Lung (tissue), 17 donors: ENCODE measurements at places on chromosomes 7 and 10.

DNA sequence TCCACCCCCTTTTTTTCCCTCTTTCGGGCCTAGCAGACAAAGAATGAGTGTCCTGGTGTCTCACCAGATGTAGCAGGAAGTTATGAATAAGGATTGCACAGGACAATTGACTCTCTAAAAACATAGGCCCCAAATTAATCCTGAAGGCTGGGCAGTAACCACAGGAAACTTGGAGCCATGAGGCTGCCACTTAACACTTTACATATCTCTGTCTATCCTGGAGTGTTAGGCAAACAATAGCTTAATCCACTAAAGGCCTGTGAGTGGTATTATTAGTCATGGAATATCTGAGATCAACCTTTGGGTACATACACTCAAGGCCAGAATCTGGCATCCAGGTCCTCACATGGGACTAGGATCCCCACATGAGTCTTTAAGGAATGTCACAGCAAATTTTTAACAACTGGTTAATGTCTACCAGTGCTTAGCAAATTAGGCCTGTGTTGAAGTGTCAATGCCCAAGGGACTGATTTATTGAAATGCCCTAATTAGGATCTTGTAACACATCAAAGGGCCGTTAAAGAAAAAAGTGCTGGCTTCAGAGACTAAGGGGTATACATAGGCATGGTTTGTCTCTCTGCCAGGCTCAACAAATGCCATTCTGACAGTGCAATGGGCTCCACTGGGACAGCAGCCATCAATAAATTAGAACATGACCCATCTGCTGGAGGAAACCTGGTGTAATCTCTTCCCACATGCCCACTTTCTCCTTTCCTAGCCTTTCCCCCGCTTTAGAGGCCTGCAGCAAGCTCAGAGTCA lies 196.7 kb upstream of the TBX20 start:
- no peak for DNase-seq

DNA sequence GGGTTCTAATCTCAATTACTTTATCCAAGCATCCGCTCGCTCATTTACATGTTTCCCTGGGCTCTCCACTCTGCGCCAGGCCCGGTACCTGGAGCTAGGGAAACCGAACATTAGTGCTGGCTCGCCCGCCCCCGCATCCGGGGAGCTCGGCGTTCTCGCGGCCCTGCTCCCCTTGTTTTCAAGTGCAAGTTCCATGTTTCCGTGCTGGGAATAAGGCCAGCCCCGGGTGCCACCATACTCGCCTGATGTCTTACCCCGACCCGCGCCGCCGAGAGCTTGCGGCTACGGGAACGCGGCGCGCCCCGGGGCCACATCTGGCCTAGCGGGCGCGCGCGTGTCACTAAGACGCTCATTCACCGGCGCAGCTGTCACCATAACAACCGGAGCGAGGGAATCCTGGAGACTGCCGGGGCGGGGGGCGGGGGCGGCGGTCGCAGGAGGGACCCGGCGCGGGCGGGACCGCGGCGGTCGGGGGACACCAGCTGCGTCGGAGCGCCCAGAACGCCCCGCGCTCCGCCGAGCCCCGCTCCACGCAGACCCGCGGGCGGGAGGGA lies at the start of gene NEURL1:
Gene NEURL1 (plus strand): TSS at position 344 of the 554 bp plus-strand sequence. CDS start 683 bp downstream, outside the sequence.
- peak; percentile 58 for DNase-seq

DNA sequence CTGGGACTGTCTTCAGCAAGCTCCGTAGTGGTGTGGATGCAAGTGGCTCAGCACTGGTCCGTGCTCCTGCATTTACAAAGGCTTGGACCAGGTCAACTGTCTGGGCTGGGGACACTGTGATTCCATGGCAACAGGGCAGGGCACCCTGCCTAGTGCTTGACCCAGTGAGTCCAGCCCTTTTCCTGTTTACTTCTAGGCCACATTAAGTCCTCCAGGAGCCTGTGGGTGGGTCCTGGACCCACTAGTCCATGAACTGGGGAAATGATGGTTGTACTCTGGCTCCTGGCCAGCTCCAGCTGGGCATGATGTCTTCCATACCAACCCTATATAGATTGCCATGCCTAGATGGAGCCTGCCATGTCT lies 152.0 kb downstream of the RPS24 start:
- no peak for DNase-seq

DNA sequence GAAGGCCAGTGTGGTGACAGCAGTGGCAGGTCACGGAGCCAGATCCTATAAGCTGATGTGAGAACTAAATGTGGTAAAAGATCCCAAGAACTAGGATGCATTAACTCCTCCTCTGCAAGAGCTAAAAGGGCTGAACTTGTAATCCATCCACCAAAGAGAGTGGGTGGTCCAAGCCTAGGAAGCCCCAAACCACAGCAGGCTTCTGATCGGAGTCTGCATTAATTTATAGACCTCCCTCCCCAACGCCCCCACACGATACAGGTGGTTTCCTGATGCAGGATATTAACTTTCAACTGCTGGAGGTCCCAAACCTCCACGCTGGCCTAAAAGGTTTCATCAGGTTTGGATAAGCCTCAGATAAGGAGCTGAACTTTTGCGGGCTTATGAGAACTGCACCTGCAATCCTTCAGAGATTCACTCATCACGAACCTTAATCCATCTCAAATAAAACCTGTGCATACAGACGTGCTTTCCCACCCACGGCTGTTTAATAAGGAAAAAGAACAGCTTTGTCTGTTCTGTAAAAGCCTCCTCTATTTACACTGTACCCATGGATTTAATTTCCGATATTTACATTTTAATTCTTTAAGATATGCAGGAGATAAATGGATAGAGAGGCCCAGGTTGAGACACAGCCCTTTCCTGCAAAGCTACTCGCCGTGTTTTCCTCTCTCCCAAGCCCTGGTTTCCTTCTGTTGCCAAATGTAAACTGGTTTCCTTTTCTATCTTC lies 74.9 kb downstream of the GFRA1 start:
- no peak for DNase-seq

GRCh38 chr7:114302858-114303257 lies 111.8 kb upstream of the FOXP2 start:
- DNase-seq, result no peak

DNA sequence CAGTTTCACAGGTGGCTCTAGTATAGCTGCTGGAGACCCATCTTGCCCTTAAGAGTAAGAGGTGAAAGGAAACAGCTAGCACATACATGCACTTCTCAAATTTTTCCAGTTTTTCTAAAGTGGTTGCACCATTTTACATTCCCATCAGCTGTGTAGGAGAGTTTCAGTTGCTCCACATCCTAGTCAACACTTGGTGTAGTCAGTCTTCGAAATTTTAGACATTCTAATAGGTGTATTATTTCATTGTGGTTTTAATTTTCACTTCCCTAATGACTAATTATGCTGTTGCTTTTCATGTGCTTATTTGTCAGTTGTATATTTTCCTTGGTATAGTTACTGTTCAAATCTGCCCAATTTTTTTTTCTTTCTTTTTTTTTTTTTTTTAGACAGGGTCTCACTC lies 9.5 kb upstream of the HACD1 start:
- no peak for DNase-seq

DNA sequence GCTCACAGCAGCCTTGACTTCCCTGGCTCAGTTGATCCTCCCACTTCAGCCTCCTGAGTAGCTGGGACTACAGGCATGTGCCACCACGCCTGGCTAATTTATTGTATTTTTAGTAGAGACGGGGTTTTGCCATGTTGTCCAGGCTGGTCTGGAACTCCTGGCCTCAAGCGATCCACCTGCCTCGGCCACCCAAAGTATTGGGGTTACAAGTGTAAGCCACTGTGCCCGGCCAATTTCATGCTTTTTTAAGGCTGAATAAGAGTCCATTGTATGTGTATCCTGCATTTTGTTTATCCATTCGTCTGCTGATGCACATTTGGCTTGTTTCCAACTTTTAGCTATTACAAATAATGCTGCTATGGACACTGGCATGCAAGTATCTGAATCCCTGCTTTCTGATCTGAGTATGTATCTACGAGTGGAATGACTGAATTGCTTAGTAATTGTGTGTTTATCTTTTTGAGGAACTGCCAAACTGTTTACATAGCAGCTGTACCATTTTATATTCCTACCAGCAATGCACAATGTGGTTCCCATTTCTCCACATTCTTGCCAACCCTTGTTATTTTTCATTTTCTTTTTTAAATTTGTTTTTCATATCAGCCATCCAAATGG lies 37.3 kb upstream of the TPST1 start:
- peak; percentile 95 for DNase-seq

GRCh38 chr7:139044813-139045794 lies 9.3 kb upstream of the ZC3HAV1L start:
- DNase-seq, result no peak

- no peak for DNase-seq
Measured at GRCh38 chr10:14077430-14077829, 253.3 kb downstream of the FRMD4A start.

- DNase-seq, result no peak
Measured at GRCh38 chr7:29478226-29478625, 85.4 kb upstream of the PRR15 start.

DNA sequence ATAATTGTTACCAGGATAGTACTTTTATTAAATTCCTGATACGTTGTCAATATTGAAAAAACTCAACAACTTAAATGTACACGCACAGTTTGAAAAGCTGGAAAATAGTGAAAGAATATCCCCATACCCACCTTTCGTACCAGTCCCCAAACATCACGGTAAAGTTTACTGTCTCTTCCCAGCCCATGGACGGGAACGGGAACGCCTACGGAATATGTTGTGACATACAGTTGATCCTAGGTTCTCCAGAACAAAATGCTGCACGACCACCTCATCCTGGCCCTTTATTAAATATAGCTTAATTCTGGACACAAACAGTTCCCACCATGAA lies 527 bp upstream of the BCAP29 start:
- DNase-seq, result peak; percentile 48

GRCh38 chr7:98024075-98024474 lies 34.1 kb upstream of the OCM2 start:
- DNase-seq, result no peak

GRCh38 chr7:32117837-32118236 lies 47.6 kb upstream of the PDE1C start:
- DNase-seq, result no peak

DNA sequence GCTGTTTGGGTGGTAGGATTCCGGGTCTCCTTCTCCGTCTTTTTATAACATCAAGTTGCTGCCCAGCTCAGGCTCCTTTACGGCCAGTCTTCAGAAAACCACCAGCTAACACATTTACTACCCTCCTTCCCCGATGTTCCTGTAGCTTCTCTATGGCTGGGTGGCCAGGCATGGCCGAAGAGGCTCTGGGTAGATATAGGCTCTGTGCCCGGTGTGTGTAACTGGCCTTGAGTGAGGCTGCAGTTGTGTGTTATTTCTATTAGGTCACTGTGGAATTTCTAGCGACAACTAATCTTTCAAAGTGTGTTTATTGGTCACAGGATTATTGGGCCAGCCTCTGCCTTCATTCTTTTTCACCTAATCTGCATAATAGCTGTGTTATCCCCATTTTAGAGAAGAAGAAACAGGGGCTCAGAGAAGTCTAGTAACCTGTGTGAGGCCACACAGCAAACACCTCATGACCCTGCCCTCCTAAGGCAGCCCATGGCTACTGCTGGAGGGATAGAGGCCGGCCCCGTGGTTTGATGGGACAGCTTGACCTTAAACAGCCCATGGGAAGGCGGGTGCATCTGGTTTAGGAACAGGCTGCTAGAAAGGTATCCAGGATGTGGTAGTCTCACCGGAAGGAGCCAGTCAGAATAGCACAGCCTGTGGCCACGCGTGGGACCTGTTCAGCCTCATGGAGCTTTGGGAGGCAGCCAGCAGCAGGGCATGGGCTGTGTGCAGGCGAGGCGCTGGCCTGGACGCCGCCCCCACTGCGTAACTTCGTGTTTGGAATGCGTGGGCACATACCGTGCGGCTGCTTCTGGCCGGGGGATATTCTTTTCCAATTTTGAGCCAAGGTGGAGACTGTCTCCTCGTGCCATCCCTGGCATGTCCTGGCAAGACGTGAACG lies 29.7 kb downstream of the HTRA1 start:
- no peak for DNase-seq

- DNase-seq, result no peak
Measured at GRCh38 chr7:41881331-41882130, 178.6 kb upstream of the INHBA start.

- no peak for DNase-seq
Measured at GRCh38 chr7:124155432-124156022, 122.7 kb upstream of the TMEM229A start.

DNA sequence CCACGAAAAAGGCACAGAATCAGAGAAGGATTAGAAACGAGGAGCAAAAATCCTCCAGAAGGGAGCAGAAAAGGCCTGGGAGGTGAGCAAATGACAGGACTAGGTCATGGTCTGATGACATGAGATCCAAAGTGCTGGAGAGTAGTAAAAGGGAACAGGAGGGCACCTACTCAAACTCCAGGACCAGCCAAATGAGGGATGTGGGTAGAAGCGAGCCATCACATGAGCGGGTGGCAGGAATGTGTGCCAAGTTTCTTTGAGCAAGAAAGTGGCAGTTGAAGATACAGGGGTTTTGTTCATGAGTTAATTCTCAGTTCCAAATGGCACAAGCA lies 112.6 kb downstream of the RNF32 start:
- DNase-seq, result no peak

DNA sequence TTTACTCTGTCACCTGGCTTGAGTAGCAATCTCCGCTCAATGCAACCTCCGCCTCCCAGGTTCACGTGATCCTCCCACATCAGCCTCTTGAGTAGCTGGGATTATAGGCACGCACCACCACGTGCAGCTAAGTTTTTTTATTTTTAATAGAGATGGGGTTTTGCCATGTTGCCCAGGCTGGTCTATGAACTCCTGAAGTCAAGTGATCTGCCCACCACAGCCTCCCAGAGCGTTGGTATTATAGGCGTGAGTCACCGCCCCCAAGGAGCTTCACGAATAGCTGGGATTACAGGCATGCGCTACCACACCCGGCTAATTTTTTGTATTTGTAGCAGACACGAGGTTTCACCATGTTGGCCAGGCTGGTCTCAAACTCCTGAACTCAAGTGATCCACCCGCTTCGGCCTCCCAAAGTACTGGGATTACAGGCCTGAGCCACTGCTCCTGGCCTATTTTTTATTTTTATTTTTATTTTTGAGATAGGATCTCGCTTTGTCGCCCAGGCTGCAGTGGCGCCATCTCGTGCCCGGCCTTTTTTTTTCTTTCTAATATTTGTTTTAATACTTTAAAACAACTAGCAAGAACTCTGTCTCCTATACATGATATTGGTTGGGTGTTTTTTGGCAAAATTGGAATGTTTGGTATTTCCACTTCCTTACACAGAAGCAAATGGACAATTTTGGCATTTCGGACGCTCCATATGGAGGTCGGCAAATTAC lies 1.1 kb downstream of the EFCAB10 start:
- no peak for DNase-seq

GRCh38 chr10:112763916-112764520 lies 186.0 kb upstream of the TCF7L2 start:
- DNase-seq, result no peak

DNA sequence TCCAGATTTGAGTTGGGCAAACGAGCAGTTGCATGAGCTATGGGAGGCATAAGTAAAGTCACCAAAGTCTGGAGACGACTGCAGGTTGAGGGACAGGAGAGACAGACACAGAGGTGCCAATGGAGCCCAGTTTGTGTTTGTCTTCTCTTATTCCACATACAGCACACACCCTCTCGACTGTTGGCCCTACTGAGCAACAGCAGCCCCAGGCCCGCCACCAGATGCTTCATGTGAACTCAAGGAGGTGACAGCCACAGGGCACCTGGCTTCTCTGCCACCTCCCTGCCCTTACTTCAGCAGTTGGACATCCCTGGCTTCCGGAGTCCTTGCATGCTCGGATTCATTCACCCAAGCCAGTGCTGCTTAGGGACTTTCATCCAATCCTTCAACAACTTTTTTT lies 6.5 kb upstream of the ATOH7 start:
- no peak for DNase-seq

- DNase-seq, result no peak
Measured at GRCh38 chr7:133714654-133715053, 412.5 kb upstream of the LRGUK start.

GRCh38 chr7:17907014-17907413 lies 33.3 kb downstream of the SNX13 start:
- DNase-seq, result no peak

GRCh38 chr10:110618230-110618610 lies 25.9 kb upstream of the RBM20 start:
- DNase-seq, result no peak
